ENCODE measurements at places on chromosomes 16 and 17.

DNA sequence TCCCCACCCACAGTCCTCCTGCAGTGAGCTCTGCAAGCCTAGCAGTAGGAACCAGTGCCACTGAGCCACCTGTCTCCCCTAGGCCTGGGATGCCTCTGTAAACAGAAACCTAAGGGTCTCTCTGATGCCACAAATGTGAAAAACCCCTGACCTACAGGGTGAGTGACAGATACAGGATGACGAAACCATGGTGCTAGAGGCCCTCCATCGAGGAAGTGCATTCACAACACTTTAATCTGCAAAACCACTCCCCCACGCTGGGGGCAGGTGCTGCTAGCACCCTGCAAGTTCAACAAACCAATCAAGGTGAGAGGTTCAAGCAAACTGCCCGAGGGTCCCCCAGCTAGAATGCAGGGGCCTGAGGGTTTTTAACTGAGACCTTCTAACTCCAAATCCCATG is 59.5 kb downstream of the CDYL2 start:
- DNase-seq: no peak

DNA sequence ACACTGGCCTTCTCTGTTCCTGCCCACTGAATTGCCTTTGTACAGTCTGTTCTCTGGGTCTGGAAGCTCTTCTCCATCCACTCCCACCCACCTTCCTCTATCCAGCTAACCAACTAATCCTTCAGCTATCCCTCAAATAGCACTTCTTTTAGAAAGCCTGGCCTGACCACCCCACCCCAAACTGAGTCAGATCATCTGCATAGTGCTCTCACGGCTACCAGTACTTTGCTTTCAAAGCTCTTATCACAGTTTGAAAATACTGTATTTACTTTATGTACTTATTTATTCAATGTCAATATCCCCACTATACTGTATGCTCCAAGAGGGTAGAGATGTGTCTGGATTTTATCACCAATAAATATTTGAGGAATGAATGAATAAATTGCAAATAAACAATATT is 4.5 kb upstream of the CLDN7 start:
- no peak for DNase-seq

DNA sequence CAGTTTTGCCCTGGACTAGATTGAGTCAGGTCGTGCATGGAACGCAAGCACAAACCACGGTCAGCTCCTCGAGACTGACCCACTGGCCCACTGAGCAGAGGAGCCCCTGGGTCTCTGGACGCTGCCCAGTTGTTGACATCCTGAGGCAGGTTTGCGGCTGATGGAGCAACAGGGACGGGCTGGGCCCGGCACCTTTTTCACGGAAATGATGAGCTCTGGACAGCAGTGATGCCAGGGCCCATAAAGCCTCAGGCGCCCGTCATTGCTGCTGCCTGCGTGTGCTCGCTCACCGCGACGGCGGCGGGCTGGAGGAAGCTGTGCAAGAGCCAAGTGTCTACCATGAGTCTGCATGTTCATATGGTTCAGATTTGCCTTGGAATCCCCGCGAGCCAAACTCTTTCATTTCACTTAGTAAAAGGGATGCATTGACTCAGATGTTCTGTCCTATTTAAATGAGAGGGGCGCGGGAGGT is 30.8 kb upstream of the CRISPLD2 start:
- DNase-seq: no peak

DNA sequence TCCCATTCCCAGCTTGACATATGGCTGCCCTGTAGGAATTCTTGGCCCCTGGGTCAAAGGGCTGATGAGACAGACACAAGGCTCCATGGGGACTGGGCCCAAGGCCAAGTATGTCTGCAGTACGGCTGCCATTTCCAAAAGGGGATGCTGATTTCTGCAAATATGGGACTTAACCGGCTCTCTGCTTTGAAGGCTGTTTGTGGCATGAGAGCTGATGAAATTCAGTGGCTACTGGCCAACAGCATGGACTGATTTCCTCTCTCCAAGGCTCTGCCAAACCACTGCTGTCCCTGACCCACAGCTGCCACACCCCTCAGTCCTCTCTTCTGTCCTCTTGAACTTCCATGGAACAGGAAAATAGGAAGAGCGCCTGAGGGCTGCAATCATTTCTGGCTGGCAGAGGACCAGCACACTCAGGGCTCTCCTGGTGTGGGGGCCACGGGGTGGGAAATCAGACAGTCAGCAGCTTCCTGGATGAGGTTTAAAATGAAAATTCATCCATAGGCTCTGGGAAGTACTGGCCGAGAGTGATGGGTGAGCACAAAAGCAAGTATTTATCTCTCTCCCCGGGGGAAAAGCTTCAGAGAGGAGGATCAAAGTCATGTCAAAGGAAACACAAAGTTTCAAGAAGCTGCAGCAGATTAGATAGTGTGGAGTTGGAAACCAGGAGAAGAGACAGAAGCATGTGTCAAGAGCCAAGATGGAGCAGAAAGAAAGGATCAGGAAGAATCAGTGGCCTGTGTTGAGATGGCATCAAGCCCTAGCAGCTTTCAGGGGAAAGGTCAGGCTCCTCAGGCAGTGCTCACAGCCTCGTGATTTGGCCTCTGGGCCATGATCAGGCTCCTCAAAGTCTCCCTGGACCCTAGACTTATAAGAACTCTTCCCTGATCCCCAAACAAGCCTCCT is 64.1 kb upstream of the SREBF1 start:
- peak; percentile 38 for DNase-seq

GRCh38 chr17:17462048-17462824 is 14.6 kb upstream of the MED9 start:
- DNase-seq: peak; percentile 41

GRCh38 chr16:66020642-66021041 is 345.8 kb upstream of the CDH5 start:
- DNase-seq: no peak

GRCh38 chr16:28117168-28117565 is 53.7 kb upstream of the GSG1L start:
- no peak for DNase-seq

- no peak for DNase-seq
These were observed 23.9 kb upstream of the HEATR6 start for GRCh38 chr17:60102632-60103096.

DNA sequence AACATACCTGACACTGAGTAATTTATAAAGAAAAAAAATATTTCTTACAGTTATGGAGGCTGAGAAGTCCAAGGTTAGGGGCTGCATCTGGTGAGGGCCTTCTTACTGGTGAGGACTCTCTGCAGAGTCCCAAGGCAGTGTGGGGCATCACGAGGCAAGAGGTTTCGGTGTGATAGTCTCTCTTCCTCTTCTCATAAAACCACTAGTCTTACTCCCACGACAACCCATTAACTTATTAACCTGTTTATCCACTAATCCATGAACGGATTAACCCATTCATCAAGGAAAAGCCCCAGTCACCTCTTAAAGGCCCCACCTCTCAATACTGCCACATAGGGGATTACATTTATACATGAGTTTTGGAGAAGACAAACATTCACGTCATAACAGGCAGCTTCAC is 20.1 kb downstream of the CIITA start:
- no peak for DNase-seq

DNA sequence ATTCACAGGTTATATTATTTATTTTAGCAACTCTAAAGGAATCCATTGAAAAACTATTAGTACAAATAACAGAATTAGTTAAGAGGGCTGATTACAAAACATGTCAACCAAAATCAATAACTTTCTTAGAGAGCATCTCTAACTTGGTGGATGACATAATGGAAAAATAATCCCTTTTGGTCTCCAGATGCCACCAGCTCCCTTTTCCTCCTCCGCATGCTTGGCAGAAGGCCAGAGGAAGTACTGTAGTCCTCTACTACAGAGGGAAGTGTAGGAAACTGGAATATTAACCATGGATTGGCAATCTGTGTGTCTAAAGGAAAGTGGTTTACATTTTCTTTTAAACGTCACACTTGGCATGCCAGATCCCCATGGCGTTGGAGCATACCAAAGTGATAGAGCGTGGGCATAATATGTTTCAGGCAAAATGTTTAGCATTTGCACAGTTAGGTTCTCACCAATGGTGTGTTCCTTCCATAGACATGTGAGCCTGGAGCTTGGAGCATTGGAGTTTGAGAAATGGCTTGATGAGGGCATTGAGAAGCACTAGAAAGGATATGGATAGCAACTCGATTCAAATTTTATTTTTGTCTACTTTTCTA is 106.3 kb downstream of the PRKCB start:
- DNase-seq: no peak

DNA sequence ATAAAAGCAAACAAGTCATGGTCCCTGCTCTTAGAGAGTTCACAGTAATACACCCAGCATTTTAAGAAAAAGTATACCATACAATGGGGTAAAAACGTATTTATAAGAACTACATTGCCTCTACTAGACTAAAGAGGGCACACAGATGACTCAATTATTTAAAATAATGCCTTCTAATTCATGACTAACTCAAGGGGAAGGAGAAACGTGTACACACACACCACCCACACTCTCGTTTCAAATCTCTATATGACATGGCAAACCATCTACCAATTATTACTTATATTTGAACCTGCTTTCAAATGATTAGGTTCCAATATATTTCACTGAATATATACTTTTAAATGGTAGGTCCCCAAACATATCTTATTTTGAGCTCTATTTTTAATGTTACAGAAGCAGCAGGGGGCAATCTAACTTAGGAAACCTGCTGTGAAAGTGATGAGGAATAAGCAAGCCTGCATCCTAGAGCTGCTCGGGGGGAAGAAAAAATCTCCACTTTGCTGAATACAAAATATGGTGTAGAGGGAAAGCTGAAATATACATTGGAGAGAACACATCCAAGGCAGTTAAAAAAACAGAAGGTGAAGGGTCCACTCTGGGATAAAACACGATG is 232.4 kb upstream of the PSMD7 start:
- no peak for DNase-seq

GRCh38 chr16:4604401-4604800 is 10.3 kb downstream of the UBALD1 start:
- DNase-seq: no peak

- peak; percentile 28 for DNase-seq
These were observed 57.3 kb upstream of the CCL1 start for GRCh38 chr17:34420254-34420766.

DNA sequence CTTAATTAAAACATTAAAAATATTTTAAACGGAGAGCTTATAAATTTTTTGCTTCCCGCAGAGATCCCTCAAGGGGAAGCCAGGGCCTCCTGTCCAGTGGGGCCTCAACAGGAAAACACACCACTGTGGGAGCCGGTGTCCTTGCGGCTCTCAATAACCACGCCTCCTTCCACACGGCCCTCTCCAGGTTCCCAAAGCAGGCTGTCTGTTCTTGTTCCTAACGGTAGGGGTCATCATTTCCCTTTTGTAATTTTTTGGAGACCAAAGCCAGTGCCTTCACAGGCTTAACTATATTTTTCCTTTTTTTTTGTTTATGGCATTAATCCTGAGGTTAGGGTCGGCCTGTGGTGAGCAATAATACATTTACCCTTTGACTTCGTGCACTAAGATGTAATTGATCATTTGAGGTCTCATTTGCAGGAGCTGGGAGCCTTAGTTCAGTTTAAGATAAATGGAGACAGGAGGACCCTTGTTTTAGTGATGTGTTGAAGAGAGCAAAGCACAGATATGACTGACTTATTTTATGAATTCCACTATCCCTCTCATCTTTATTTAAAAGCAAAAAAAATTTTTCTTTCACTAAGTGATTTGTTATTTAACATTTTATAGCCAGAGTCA is 77.5 kb upstream of the N4BP1 start:
- peak; percentile 22 for DNase-seq

GRCh38 chr17:81944858-81945257 is 2.2 kb downstream of the MYADML2 start:
- no peak for DNase-seq

DNA sequence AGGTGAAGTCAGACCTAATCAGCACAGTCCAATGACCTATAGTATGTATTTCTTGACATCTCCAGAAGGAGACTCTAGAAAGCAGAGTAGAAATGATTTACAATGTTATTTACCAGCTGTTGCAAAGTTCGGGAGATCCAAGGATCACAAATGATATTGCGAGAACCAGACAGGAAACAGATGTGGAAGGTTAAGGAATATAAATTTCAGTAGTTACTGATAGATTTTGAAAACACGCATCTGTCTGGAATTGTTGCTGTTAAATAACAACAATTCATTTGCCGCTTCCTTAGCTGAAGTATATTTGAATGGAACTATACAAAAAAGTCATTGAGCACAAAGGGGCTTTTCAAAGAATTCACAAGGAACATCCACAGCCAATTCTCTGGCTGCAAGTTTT is 72.0 kb downstream of the STXBP4 start:
- DNase-seq: no peak

DNA sequence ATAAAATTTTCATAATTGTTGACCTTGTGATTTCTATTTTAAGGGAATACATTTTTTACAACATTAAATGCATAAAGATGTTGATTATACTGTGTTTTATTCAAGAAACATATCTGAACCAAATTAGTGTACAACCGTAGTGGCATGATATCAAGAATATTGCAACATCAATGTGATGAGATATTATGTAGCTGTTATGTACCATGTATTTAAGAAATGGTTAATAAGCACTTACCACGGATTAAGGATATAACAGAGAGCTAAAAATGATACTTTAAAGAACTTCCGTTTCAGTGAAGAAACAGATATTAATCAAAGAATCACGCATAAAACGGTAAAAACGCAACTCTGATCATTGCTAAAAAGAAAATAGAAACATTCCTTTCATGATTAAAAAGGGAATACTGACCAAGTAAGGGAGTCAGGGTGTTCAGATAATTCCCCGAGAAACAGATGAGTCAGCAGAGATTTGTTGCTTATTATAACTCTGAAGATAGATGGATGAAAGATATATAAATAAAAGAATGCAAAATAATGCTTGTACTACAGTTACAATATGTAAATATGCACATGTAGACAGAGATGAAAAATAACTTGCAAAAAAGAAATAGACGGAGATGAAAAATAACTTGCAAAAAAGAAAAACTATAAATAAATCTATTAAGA is 281.9 kb upstream of the MAF start:
- DNase-seq: no peak

DNA sequence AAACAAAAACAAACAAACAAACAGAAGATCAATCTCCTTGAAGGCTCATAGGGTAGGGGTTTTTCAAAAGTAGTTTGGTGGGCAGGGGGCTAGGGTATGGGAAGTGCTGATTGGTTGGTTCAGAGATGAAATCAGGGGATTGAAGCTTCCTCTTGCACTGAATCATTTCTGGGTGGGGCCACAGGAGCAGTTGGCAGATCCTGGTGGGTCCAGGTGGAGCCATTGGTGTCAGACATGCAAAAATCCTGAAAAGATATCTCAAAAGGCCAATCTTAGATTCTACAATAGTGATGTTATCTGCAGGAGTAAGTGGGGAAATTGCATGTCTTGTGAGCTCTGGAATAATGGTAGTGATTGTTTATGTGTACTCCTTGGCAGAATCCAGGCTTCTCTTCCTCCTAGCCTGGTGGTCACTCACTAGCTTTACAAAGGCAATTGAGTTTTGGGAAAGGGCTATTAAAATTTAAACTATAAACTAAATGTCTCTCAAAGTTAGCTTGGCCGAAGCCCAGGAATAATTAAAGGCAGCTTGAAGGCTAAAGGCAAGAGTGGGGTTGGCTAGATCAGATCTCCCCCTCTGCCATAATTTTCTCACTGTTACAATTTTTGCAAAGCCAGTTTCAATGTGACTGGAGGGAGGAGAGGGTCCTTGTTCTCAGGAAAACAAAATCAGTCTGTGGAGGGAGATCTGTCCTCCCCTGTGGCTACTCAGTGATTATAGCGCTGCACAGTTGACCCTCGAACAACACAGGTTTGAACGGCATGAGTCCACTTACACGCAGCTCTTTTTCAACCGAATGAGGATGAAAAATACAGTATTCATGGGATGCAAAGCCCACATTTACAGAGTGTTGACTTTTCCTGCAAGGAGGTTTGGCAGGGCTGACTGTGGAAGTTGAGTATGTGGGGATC is 45.2 kb downstream of the RNF112 start:
- no peak for DNase-seq

All from NCI-H146 (cell line).